G401 (cell line): ENCODE measurements at places on chromosomes 12 and 14.

DNA sequence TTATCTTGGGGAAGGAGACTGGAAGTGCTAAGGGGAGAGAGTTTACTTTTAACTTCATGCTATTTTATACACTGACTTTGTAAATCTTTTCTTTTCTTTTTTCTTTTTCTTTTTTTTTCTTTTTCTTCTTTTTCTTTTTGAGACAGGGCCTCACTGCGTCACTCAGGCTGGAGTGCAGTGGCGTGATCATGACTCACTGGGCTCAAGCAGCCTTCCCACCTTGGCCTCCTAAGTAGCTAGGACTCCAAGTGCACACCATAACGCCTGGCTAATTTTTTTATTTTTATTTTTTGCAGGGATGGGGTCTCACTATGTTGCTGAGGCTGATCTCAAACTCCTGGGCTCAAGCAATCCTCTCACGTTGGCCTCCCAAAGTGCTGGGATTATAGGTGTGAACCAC lies 294.6 kb upstream of the PRICKLE1 start:
- DNase-seq: no peak

- DNase-seq: peak; percentile 67
Observed at GRCh38 chr14:96204151-96205058, at the start of gene BDKRB2. Gene BDKRB2, plus strand, starts transcription at chr14:96204839. Its CDS starts 32,269 bp downstream, at chr14:96237108.

DNA sequence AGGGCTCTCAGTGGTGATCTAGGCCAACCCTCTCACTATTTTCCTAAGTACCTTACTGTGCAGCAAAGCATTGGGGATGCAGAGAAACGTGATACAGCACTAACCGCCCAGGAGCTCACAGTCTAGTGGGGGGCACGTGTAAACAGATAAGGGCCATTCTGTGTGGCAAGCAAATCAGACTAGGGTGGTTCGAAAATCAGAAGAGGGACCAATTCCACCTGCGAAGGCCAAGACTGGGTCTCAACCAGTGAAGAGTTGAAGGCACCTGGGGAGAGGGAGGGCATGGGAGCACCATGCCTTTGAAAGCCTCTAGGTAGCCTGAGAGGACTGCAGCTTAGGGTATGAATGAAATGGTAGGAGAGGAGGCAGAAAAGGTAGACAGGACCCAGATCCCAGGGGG lies 2.2 kb downstream of the PITPNM2 start:
- no peak for DNase-seq

- DNase-seq: no peak
Observed at GRCh38 chr14:94394025-94394493, 5.7 kb upstream of the SERPINA1 start.

GRCh38 chr14:88379706-88380343 lies 5.6 kb upstream of the SPATA7 start:
- DNase-seq: no peak

DNA sequence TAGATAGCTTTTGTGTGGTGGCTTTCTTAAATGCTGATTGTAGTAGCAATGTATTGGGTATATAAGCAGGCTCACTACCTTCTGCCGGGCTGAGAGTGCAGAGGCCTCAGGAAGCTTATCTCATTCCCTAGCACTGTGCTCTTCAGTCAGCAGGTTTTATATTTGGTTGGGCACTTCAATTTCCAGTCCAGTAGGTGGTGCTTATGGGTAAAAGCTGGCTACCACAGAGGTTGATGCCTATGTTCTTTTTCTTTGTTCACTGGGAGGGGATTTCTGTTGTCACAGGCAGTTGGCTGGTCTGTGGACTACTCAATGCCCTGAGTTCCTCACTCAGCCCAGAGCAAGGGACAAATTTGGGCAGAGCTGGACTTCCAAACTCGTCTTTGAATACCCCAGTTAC lies 43.0 kb upstream of the GLIPR1 start:
- no peak for DNase-seq

- DNase-seq: no peak
Observed at GRCh38 chr14:90213099-90213748, 43.1 kb upstream of the PSMC1 start.

GRCh38 chr12:42627151-42627550 lies 37.6 kb upstream of the PRICKLE1 start:
- no peak for DNase-seq

GRCh38 chr12:121939186-121939585 lies 20.8 kb downstream of the CFAP251 start:
- no peak for DNase-seq

- no peak for DNase-seq
Observed at GRCh38 chr12:38289396-38289795, 27.2 kb upstream of the ALG10B start.

DNA sequence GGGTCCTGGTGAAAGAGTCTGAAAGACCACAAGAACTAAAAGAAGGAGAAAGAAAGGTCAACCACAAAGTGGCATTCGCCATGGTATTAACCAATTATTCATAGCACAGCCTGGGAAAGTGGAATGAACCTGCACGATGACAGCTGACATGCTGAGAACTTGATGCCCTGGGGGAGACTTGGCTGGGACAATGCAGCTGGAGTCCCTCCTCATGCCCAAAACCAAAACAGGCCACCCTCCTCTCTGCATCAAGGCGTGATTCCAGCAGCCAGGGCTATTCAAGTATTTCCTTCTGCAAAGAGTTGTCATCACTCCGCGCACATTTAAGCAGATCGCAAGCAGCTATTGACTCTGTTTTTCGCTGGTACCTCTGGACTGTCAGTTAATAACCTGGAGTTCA lies 167.1 kb upstream of the NOS1 start:
- no peak for DNase-seq

- DNase-seq: no peak
Observed at GRCh38 chr14:102219316-102219715, 79.6 kb downstream of the WDR20 start.

DNA sequence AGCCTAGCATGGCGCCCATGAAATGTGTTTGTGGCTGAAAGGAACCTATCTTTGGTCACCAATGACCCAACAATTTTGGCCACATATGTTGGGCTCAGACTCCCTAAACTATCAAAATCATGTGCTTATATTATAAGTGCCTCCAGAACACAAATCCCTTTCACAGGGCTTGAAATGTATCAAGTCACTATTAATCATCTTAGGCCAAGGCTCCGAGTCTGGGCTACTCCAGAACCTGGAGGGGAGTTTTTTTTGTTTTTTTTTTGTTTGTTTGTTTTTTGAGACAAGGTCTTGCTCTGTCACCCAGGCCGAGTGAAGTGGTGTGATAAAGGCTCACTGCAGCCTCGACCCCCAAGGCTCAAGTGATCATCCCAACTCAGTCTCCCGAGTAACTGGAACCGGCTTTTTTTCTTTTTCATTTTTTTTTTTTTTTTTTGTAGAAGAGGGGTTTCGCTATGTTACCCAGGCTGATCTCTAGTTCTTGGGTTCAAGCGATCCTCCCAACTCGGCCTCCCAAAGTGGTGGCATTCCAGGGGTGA lies 989 bp upstream of the DRAM1 start:
- DNase-seq: no peak

DNA sequence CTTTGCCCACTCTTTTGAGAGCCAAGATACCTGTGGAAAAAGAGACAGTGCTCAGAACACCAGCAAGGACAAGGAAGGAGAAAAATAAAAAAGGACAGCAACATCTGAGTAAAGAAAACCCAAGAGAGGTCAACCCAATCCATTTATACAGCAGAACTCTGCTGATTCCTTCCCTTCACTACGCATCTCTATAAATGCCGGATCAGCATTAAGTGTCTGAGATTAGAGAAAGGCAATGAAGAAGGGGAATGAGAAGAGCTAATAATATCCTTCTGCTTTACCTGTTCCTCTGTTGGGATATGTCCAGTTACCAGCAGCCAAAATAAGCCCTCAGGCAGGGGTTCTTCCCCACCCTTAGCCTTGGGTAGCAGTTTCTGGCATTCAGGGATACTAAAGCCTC lies 15.8 kb downstream of the COQ10A start:
- no peak for DNase-seq

- no peak for DNase-seq
Observed at GRCh38 chr14:103142721-103143302, 19.6 kb downstream of the TNFAIP2 start.

GRCh38 chr14:77186911-77187648 lies 5.5 kb downstream of the TMEM63C start:
- DNase-seq: peak; percentile 51

GRCh38 chr14:56170877-56171422 lies 52.7 kb downstream of the PELI2 start:
- no peak for DNase-seq

- DNase-seq: no peak
Observed at GRCh38 chr12:62922539-62922938, 12.4 kb downstream of the PPM1H start.

DNA sequence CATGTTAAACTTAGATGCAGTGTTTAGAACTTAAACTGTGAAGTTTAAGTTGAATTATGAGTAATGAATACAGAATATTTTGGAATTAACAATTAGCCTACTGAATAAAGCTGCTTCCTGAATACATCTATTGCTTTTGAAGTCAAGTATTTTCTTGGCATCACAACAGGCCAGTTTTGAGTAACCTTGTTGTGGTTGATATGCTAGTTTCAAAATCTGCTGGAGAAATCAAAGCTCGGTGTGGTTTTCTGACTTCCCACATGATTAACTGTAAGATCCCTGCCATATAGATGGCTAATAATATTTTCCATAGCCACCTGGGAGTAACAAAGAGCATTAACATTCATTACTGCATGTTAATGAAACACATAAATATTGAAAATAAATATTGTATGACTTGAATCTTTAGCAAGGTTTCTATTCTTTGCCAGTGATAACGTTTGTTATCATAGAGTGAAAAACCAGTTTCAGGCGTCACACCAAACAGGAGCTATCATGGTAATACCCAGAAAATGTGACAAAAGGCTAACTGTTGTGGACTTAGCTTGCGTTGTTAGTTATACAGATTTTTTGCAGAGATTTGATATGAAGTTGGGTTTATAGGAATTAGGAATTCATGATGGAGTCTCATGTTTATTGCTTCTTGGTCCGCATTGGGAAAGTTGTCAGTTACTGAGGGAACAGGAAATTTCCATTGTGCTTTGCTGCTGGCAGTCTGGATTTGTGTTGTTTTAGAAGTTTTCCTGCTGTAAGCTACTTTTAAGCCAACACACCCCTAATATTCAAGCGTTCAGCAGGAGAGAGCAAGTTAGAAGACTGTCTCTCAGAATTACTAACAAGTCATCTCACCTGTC lies 32.1 kb downstream of the PPFIBP1 start:
- DNase-seq: no peak

DNA sequence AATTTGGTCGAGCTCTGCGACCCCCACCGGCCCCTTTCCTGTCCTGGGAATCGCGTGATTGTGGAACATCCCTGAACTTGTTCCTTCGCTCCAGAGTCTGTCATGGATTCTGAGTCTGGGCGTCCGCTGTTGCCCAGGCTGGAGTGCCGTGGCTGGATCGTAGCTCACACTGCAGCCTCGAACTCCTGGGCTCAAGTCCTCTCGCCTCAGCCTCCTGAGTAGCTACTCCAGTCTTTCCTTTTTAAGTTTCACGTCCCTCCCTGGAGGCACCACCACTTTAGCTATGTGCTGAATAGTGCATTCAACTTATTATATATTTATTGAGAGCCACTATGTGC lies 698 bp downstream of the ACOT6 start:
- DNase-seq: peak; percentile 38

DNA sequence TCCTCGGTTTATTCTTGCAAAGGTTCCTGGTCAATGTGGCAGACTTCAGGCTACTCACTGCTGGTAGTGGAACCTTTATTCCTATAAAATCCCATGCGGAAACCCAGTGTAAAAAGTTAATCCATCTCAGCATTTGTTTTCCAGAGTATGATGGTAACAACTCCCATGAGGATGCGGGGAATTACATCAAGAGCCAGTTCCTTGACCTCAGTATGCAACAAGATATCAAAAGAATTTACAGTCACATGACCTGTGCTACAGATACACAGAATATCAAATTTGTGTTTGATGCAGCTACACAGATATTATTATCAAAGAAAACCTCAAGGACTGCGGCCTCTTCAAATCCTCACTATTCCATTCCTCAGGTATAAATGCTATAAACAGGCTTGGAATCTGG lies 19.3 kb downstream of the CPM start:
- DNase-seq: no peak

- no peak for DNase-seq
Observed at GRCh38 chr12:47082283-47082682, 2.5 kb upstream of the AMIGO2 start.

GRCh38 chr12:5807090-5807414 lies 138.0 kb downstream of the ANO2 start:
- no peak for DNase-seq

DNA sequence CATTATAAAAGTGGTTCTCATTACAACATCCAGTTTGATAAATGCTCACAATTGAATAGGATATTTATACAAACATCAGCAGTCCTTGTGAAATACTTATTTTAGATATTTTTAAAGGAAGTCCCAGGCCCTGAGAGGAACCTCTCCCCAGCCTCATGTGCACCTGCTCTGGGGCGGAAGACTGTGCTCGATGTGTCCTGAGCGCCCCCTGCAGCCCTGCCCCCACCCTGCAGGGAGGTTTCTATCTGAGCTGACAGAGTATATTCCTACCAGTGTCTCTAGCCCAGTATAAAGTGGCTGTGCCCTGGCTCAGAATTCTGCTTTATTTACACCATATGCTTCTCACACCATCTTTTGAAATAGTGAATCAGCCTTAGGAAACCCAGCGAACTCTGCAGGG lies 1349.1 kb downstream of the TMEM121 start:
- no peak for DNase-seq

- DNase-seq: no peak
Observed at GRCh38 chr14:22180045-22180444, 409.0 kb downstream of the DAD1 start.
